Activated CD4-positive, alpha-beta T cell treated with anti-CD3 and anti-CD28 coated beads for 48 hours (primary cell): ENCODE measurements at places on chromosomes 16 and 17.

DNA sequence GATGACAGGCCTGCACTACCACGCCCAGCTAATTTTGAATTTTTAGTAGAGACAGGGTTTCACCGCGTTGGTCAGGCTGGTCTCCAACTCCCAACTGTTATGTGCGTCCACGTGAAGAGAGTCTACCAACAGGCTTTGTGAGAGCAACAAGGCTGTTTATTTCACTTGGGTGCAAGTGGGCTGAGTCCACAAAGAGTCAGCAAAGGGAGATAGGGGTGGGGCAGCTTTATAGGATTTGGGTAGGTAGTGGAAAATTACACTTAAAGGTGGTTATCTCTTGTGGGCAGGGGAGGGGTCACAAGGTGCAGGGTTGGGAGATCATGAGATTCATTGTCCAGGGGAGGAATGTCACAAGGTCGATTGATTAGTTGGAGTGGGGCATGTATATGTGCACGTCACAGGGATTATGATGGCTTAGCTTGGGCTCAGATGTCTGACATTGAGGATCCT is 111.6 kb downstream of the GOSR1 start:
- DNase-seq = no peak

DNA sequence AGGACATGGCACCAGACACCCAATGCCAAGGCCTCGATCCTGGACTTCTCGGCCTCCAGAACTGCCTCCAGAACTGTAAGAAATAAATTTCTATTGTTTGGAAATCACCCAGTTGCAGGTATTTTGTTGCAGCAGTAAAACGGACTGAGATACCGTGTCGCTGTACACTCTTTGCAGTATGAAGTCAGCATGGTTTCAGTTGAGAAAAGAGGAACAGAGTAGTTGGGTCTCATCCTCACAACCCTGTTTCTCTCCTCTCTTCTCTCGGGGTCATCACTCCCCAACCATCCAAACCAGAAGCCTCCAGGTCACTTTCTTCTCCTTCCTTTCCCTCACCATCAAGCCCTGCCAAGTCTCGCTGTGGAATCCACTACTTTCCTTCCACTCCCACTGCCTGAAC is 77.8 kb downstream of the ADCY9 start:
- no peak for DNase-seq

DNA sequence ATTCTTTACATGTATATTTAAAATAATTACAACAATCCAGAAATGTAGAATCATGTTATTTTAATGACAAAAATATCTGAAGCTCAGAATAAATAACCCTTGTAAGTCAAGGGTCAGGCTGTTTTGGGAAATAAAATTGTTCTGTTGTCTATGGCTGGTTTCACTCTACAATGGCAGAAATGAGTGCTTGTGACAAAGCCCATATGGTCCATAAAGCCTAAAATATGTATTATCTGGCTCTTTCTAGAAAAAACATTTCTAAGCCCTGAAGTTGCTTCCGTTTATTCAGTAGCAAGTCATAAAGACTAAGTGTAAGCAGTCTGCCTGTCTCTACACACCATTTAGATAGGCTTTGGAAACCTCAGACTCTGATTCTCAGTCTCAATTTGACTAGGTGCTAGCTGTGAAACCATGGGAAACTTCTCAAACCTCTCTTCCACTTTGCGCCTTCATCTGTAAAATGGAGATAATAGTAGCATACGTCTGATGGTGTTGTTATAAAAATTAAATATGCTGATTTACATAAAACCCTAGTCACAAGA is 365.7 kb upstream of the CA10 start:
- no peak for DNase-seq

- DNase-seq = peak; percentile 73
Observed at GRCh38 chr17:75031972-75032719, 14.6 kb downstream of the ATP5PD start.

GRCh38 chr17:16905593-16906191 is 66.2 kb downstream of the TNFRSF13B start:
- no peak for DNase-seq

- no peak for DNase-seq
Observed at GRCh38 chr16:85136213-85136701, 24.0 kb upstream of the CIBAR2 start.

GRCh38 chr16:70573451-70574121 is 50.0 kb downstream of the SF3B3 start:
- DNase-seq = no peak

GRCh38 chr16:13835935-13836730 is 83.8 kb upstream of the ERCC4 start:
- DNase-seq = no peak

DNA sequence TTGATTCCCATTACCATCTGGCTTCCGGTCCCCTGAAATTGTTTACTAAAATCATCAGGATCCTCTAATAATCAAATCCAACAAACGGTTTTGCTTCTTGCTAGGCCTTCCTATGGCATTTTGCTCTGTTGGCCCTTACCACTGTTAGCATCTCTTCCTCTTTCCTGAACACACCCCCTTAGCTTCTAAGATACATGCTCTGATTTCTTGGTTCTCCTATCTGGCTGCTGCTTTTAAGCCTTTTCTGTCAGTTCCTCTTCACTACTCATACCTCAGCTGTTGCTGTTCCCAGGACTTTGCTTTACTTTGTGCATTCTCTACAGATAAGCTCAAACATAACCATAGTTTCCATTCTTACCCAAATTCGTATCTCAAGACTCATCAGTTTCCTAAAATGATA is 11.4 kb downstream of the CAPNS2 start:
- DNase-seq = no peak

DNA sequence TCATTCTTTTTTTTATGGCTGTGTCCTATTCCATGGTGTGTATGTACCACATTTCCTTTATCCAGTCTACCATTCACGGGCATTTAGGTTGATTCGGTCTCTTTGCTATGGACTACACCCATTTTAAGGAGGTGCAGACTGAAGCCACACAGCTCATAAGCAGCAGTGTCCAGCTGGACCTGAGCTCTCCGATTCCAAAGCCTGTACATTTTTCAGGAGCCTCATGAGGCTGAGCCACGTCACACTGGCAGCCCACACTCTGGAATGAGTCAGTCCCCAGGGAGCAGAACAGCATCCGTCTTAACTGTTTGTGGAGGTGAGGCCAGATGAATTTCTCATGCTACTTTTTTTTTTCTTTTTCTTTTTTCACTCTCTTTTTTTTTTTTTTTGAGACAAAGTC is 116.1 kb downstream of the C16orf95 start:
- DNase-seq = no peak

GRCh38 chr17:77597418-77598240 is 360.9 kb upstream of the TNRC6C start:
- no peak for DNase-seq

DNA sequence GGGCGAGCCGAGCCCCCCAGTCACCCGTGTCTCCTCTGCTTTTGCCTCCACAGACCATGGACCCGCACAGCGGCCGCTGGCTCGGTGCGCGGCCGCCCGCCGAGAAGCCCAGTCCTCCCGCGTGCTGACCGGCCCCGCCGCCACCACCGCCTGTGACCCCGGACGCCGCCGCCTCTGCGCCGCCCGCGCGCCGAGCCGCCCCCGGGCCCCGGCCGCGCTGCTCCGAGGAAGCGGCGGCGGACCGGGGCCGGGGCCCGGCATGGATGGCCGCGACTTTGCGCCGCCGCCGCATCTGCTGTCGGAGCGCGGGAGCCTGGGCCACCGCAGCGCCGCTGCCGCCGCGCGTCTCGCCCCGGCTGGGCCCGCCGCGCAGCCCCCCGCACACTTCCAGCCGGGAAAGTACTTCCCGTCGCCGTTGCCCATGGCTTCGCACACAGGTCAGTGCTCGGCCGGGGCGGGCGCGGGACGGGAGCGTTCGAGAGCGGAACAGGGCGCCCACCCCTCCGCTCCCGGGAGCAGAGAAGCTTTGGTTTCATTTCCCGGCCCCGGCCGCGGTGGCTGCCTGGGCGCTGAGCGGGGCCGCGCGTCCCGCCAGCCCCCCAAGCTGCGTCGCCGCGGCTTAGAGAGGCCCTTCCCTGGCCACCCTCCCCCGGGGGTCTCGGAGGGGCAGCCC is 4.4 kb downstream of the BAHCC1 start:
- no peak for DNase-seq

GRCh38 chr17:72580321-72581127 is 459.7 kb downstream of the SOX9 start:
- no peak for DNase-seq

GRCh38 chr16:25260416-25260815 is 2.8 kb upstream of the ZKSCAN2 start:
- DNase-seq = no peak

DNA sequence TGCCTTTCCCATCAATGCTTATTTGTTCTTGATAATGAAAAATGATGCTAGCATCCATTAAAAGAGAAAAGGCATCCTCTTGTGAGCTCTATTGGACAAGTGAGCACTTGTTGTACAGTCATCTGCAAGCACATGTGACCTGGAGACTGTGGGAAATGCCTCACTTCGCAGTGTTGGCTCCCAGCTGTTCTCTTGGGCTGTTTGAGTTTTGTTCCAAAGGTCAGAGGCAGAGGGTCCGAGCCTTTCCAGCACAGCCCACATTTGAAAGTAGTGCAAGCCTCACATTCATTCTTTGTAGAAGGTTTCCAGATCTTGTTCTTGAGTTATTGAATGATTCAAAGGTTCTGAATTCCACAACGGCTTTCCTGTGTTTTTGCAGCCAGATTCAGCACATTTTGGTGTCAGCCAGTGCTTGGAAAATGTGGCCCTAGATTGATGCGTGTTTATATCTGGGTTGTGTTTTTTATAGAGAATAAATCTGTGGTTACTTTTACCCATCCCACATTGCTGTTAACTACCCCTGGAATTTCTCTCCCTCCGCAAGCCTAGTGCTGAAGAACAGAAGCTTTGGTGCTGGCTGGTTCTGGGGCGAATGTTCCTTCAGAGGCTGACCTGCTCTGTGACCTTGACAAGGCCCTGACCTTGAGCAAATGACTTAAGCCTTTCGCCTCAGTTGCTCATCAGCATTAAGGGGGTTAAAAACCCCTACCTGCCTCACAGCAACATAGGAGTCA is 49.8 kb downstream of the CDH1 start:
- no peak for DNase-seq

GRCh38 chr17:56914581-56915273 is 878 bp upstream of the TRIM25 start:
- DNase-seq = peak; percentile 36

DNA sequence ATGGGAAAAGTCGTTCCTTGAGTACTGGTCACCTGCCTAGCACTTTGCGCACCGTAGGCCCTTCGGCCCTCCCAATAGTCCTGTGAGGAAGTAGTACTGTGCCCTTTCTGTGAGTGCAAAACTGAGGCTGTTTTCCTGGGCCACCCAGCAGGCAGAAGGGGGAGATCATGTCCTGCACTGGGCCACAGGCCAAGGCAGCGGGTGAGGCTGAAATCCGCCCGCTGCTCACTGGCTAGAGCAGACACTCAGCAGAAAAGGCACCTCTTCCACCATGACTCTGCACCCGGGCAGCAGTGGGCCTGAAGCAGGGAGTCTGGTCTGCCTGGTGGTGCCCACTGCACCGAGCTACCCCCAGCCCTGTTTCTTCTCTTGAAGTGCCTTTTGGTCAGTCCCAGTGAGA is 20.2 kb downstream of the METTL22 start:
- DNase-seq = no peak

- no peak for DNase-seq
Observed at GRCh38 chr16:50340578-50340977, 28.2 kb downstream of the BRD7 start.

- no peak for DNase-seq
Observed at GRCh38 chr17:82463391-82463790, 4.8 kb downstream of the NARF start.

DNA sequence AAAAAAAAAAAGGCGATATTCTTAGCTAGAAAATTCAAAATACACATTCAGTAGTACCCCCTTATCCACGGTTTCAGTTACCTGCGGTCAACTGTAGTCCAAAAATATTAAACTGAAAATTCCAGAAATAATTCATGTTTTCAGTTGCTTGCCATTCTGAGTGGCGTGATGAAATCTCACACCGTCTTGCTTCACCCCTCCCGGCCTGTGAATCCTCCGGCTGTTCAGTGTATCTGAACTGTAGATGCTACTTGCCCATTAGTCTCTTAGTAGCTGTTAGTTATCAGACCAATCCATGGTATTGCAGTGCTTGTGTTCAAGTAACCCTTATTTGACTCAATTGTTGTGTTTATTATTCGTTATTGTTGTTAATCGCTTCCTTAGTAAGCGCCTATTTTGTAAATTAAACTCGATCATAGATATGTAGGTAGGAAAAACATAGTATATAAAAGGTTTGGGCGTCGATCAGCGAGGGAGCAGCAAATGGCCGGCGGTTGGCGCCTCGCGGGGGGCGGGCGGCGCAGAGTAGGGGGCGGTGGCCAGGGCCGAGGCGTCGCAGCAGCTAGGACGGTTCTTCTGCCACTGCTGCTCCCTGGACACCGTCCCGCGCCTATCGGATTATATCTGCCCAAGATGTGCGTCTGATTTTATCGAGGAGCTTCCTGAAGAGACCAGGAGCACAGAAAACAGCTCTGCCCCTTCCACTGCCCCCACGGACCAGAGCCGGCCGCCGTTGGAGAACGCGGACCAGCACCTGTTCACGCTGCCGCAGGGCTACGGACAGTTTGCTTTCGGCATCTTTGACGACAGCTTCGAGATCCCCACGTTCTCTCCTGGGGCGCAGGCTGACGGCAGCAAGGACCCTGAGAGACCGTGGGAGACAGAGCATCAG is 39.8 kb upstream of the AKAP1 start:
- DNase-seq = no peak

GRCh38 chr17:61366076-61366714 is 33.4 kb upstream of the TBX2 start:
- no peak for DNase-seq

DNA sequence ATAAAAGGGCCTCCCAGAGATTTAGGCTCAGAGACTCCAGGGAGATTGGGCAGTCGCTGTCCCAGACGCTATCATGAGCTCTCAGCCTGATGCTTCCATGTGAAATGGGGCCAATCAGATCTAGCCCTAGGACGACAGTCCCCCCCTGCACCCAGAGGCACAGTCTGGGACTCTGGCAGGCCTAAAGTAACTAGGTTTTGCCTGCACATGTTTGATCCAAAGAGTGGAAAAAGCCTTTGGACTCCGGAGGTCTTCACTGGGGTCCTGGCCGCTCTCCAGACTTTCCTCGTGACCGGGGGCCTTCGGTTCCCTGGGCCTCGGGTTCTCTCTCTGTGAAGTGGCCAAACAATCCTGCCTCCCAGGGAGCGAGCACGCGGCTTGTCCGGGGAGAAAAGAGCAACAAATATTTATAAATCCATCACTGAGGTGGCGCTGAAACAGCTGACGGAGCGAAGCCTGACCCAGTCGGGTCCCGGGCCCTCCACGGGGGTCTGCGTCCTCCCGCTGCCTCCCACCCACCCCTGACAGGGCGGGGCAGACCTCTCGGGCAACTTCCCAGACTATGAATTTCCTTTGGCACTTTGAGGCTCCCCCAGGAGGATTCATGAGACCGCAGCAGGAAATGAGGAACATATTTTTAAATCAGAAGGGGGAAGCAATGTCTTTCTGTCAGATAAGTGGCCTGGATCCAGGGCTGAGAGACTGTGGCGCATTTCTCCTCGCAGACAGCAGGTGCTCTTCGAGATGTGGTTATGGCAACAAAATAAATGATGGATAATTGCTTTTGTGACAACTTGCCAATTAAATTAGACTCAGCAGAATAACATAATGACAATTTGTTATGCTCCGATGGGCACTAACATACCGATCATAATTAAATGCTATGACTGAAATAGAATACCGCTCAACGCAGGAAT is 38.9 kb downstream of the MRPS23 start:
- DNase-seq = no peak
